ENCODE measurements at places on chromosomes 5 and 9.

GRCh38 chr9:129306318-129306973 lies 128.4 kb upstream of the IER5L start:
- no peak for DNase-seq

- no peak for DNase-seq
Observed at GRCh38 chr5:88060194-88060593, 208.5 kb downstream of the TMEM161B start.

GRCh38 chr5:73031839-73032238 lies 76.0 kb downstream of the FCHO2 start:
- DNase-seq: no peak

DNA sequence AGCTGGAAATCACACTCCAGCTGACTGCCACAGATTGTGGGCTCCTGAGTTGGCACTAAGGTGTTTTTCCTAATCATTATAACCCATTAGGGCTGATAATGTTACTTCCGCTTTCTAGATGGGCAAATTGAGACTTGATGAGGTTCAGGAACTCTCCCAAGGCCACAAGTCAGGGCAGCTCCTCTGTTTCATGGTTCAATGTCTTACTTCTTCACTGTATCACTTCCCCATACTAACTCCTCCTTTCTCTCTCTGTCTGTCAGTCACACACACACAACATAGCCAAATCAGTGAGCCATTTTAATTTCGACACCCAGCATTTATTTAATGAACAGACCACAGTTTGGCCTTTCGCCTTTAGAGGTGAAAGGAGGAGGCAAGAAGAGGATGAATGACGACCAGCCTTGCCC lies 17.8 kb upstream of the TRAF1 start:
- DNase-seq: no peak

- DNase-seq: no peak
Observed at GRCh38 chr5:154547551-154547950, 69.5 kb upstream of the HAND1 start.

GRCh38 chr5:126801992-126802294 lies 25.0 kb downstream of the LMNB1 start:
- DNase-seq: no peak

- no peak for DNase-seq
Observed at GRCh38 chr5:93055561-93055960, 525.5 kb downstream of the NR2F1-AS1 start.

- no peak for DNase-seq
Observed at GRCh38 chr9:107172979-107173347, 110.1 kb upstream of the RAD23B start.

DNA sequence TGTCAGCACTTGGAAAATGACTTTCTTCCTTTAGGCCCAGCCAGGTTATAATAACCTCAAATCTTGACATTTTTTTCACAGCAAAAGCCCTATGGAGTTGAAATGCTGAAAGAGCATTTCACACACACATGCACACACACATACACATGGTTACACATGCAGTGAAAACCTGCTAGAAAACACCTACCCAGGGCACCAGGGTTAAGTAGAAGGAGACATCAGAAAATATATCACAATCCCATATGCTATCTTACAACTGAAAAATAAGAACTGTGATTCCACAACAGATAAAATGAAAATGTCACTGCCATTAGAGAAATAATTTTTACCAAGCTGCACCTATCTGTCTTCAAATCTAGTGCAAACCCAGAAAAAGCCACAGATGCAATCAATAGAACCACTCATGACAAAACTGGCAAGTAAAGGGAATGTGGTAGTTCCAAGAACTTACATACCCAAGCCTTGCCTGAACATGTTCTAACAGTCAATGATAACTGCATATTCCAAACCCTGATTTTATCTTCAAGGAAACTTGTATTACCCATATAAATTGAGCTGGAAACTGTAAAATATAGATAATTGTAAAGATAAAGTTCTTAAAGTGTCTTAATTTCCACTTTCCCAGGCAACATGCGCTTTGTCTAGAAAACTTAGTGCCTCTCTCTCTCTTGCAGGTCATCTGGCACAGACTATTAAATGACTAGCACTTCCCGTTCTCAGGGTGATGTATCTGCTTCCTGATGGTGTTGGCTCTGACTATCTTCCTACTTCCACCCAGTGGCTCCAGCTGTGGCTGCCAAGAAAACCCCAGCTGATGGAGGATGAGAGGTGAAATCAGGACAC lies 250.2 kb upstream of the PTGER4 start:
- DNase-seq: no peak

DNA sequence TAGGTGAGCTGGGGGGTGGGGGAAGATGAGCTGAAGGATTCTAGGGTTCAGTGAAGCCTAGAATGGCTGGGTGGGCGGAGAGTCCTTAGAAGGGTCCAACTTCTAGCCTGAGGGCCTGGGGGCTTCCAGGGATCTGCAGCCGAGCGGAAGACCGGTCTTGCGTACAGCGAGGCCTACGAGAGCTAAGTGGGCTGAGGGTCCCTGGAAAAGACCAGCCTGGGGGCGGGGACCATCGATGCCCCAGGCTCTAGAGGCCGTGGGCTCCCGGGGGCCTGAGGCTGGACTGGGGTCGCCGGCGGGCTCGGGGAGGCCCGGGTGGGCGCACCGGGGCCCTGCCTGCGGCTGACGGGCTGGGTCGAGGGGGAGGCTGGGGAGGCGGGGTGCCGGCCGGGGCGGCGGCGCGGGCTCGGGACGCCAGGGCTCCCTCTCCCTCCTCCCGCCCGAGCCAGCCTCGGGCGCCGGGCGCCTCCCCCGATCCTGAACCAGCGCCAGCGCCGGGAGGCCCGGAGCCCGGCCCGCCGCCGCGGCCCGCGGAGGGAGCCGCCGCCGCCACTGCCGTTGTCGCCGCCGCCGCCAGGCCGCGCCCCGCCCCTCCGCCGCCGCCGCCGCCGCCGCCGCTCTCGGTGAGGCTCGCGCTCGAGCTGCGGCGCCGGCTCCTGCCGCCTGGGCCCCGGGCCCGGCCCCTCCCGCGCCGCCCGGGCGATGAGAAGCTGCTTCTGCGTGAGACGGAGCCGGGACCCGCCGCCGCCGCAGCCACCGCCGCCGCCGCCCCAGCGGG lies at the start of gene MVB12B:
MVB12B (plus strand) TSS at position 602 of the 778 bp plus-strand sequence; CDS start at position 703, 101 bp downstream.
- DNase-seq: peak; percentile 41

DNA sequence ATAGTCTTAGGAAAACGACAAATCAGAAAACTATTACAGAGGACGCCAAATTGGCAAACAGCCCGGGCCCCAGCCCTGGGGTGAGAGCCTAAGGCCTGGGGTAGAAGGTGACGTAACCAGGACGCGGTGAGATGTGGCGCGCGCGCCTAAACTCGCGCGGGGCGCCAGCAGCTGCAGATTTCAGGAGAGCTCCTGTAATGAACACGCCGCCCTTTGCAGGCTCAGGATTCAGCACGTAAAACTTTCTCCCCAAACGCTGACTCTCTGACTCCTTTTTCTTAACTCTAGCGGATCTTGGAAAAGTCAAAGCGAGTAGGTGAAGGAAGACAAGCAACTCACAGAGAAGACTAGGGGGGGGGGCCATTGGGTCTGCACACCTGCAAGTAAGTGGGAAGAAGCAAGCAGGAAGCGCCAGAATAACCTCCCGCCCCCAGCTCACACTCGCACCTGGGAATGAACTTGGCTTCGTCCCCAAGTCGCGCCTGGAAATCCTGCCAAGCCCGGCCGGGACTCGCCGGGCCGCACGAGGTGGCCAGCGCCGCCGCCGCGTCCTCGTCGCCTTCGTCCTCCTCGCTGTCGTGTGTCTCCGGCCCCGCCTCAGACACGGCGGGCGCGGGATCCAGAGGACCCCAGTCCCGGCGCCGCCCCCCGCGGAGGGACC lies 822 bp downstream of the RASEF start:
- no peak for DNase-seq

GRCh38 chr5:19577882-19578281 lies 410.1 kb downstream of the CDH18 start:
- no peak for DNase-seq

DNA sequence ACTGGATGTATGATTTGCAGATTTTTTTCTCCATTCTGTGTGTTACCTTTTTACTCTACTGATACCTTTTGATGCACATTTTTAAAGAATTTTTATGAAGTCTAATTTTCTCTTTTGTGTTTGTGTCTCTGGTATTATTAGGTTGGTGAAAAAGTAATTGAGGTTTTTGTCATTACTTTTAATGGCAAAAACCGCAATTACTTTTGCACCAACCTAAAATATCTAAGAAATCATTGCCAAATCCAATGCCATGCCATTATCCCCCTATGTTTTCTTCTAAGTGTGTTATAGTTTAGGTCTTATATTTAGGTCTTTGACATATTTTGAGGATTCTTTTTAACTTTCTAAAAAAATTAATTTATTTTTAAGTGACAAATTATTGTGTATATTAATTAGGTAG lies 43.4 kb upstream of the STARD4 start:
- no peak for DNase-seq

GRCh38 chr9:95459851-95460517 lies 56.8 kb downstream of the PTCH1 start:
- DNase-seq: no peak

- no peak for DNase-seq
Observed at GRCh38 chr5:133934822-133935666, 33.4 kb downstream of the C5orf15 start.

GRCh38 chr9:126497660-126498275 lies 116.0 kb upstream of the LMX1B start:
- DNase-seq: no peak

DNA sequence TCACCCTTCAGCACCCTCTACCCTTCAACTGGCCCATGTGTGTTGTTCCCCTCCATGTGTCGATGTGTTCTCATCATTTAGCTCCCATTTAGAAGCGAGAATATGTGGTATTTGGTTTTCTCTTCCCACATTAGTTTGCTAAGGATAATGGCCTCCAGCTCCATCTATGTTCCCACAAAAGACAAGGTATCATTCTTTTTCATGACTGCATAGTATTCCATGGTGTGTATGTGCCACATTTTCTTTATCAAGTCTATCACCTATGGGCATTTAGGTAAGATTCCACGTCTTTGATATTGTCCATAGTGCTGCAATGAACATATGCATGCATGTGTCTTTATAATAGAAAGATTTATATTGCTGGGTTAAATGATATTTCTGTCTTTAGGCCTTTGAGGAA lies 325.1 kb upstream of the ADAMTS16 start:
- no peak for DNase-seq

- DNase-seq: no peak
Observed at GRCh38 chr5:62707563-62707962, 128.9 kb downstream of the LRRC70 start.

- peak; percentile 7 for DNase-seq
Observed at GRCh38 chr5:68465133-68465532, 249.6 kb downstream of the PIK3R1 start.

DNA sequence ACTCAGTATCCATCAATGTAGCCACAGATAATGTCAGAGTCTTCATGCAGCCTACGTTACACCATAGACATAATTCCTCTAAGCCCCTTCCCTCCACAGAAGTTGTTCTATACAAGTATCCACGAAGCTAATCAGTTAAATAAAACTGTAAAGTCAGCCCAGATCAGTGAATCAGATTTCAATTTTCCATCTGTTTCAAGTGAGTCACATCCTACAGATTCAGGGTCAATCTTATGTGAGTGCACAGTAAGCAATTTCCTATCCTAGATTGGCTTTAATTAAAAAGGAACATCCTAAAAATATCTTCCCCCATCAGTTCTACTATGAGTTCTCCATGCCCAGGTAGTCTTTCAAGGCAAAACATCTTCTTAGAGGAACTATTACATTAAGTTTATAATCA lies 402.5 kb downstream of the EFNA5 start:
- DNase-seq: no peak

DNA sequence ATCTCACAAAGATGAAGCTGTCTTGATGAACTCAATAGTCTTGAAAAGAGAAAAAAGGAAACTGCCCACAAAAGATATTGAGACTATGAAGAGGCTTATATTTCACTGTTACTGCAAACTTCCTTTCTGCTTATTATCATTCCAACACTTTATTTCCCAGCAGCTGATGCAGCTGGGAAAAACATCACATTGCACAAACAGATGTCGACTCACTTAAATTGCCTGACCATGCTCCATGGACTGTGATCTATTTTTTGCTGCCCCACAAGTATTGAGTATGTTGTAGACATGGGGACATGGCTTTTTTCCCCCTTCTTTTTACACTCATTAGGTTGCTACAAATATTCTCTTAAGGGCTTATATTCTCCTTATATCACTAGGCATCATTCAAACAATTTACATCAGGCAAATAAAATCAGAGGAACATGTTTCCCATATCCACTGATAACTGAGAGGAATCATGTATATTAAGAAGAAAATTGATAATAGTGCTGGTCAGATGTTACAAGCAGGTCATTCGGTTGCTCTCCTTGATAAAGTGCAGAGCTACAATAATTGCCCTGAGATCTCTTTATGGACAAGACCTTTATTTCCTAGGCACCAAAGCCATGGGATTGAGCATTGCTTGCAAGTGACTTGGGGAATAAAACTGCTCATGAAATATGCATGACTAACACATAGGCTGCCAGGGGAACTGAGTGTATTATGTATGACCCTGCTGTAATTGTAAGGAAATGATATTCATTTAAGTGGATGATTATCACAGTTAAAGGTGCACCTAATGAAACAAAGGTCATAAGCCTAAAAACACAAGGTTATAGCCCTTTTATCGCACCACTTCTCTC lies 509.9 kb downstream of the ZNF608 start:
- DNase-seq: no peak

DNA sequence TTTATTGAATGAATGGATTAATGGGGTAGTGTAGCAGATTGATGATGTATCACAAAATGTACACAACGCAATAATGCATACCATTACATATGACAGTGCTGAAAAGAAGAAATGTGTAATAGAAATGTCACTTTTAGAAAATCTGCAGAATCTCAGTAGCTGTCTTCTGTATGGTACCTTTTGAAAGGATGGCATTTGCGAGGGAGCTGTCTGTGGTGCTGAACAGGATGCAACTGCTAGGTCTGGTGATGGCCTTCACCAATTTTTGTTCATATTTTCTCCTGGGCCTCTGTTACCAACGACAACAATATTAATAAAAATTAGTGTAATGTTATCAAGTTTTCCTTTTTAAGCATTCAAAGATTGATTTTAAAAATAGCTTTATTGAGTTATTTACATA lies 36.2 kb upstream of the OTULIN start:
- peak; percentile 51 for DNase-seq

DNA sequence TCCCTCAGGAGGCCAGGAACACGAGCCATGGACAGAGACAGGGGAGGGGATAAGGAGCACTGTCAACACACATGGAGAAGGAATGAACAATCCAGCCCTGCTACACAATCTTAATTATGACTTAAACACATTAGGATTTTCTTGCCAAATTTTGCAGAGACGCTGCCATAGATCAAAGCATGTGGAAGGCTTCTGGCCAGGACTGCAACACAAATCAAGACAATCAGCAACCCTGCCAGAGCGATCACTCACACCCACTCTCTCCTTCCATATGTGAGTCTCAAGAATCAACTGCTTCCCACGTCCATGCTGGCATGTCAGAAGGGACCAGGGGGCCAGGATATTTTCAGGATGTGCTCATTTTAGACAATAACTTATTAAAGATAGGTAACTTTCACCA lies 85.6 kb downstream of the ROR2 start:
- no peak for DNase-seq

DNA sequence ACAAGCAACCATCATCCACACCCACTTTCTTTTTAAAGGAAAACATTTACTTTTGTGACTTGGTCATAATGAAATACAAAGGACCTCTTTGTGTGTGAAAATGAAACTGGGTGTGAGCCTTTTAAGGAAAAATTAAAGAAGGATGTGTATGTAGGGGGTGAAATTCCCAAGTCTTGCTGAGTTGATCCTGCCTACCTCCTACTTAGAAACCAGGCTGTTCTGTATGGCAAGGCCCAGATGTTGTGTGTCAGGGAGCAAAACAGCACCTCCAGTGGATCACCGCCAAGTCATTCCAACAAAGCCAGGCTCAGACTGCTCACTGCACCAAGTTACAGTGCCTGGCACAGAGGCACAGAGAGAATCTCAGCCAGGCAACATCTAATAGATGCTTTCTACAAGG lies 198.5 kb upstream of the FBN2 start:
- DNase-seq: no peak
